KG1 (cell line): ENCODE measurements at places on chromosomes 4 and X.
A peak's percentile ranks its signal among the peaks of the same experiment; 100 is the strongest.

DNA sequence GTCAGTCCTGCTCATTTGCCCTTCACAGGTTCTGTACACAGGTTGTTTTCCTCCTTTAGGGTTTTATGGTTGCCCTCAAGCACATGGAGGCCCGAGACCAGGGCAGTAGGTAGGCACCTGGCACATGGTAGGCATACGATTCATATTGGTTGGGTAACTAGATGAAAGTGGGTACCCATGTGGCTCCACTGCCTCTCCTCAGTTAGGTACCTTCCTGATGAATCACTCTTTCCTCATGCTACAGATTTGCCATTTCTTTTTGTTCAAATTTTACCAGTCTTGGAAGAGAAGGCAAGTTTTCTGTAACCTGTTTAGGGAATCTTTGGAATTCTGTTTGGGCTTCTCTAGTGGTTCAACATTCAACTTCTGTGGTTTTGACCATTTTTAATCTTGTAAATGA, 121.3 kb downstream of the FHIP1A start:
- DNase-seq, result no peak

DNA sequence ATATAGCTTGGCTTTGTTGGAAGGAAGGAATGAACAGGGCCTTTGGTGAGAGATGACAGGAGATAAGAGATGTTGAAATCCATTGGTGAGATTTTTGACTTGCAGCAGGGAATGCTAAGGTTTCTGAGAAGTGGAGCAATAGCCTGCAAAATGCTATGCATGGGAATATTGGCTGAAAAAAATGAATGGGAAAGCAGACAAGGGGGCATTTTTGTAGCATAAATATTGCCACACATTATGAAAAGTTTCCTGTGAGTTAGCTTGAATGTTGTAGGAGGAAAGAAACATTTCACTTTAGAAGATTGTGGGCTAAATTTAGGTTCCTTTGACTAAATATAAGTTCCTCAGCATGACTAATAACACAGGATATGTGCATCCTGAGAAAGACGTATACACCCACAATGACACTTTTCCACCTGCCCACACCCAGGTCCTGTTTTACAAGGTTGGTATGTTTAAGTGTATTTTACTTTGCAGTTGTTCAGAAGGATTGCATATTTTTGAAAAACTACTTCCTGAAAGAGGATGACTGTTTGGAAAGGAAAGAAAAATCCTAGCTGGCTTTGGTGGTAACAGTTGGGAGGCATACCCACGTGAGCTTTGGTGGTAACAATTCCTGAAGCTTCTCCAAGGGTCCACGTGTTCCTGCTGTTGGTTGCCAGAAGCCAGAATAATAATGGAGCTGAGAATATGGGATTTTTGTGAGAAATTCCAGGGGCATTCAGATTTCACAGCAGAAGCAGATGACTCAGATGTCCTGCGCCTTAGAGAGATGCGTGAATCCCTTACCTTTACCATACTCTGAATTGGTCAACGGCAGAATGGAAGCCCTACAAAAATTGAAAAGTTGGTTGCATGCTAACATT, 28.5 kb downstream of the PHEX start:
- no peak for DNase-seq

DNA sequence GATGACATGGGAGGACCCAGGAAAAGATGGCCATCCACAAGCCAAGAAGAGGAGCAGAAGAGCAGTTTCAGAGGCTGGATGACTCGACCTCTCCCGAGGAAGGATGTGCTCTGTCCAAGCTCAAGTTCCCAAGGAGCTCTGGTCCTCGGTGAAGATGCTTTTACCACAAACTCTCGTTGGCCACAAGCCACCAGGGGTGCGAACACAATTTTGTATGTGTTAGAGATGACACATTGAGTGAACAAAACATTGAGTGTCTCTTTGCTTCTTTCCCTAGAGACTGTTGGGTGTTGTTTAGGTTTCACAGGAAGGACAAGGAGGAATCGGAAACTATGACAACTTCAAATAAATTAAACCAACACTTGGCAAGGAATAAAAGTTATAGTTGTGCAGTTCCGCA, 26.3 kb downstream of the FGFBP1 start:
- no peak for DNase-seq

DNA sequence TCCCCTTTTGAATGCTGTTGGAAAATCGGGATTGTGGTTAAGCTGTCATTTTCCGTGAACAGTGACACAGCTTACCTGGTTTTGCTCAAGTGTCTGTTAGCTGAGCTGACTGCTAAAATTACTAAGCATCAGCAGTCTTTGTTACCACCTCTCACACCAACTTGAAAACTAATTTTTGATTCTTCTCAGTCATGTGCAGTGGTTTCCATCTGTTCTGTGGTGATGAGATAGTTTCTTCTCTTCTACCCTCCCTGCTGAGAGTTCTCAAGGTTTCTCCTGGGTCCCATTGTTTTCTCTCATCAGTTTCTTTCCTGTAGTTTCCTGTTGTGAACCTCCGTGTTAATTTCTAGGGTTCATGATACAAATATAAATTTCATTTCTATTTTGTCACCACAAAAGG, 225.6 kb downstream of the ARHGAP10 start:
- no peak for DNase-seq

- no peak for DNase-seq
Measured at GRCh38 chr4:89287945-89288344, 19.7 kb downstream of the GPRIN3 start.

GRCh38 chr4:145680902-145681301, 956 bp downstream of the C4orf51 start:
- no peak for DNase-seq

DNA sequence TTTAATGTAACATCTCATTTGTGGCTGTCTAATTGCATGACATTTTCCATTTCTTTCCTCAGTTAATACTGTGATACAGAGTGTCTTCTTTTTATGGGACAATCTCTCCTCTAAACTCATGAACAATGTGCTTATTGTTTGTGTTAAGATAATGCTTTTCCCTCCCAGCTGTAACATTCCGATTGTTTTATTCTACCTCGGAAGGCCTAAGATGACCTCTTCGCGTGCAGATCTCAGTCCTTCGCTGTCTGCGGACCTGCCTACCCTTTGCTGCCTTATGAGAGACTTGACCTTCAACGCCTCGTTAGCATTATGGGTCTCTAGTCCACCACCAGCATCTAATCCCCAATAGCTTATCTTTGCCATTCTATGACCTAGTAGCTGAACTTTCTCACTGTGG, 29.8 kb upstream of the ZFP42 start:
- DNase-seq, result no peak

GRCh38 chrX:154751203-154751668, 359 bp upstream of the GAB3 start:
- peak; percentile 13 for DNase-seq

- no peak for DNase-seq
Measured at GRCh38 chr4:181046809-181047208, 1196.4 kb upstream of the TENM3 start.

DNA sequence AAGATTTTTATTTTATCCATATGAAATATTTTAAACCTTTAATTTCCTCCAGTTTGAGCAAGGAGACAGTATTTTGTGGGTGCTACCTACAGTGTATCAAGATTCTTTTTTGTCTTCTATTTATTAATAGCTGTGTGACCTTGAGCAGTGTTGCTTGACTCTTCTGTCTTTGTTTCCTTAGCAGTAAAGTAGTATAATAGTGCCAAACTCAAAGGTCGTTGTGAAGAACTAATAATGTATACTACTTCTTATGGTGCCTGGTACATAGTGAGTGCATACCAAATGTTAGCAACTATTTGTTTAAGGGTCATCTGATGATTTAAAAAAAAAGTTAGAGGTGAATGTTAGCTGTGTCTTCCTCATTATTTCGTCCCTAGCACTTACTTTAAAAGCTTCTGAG, 30.5 kb downstream of the SMARCAD1 start:
- no peak for DNase-seq

GRCh38 chr4:76905521-76905920, 7.6 kb upstream of the SOWAHB start:
- no peak for DNase-seq

DNA sequence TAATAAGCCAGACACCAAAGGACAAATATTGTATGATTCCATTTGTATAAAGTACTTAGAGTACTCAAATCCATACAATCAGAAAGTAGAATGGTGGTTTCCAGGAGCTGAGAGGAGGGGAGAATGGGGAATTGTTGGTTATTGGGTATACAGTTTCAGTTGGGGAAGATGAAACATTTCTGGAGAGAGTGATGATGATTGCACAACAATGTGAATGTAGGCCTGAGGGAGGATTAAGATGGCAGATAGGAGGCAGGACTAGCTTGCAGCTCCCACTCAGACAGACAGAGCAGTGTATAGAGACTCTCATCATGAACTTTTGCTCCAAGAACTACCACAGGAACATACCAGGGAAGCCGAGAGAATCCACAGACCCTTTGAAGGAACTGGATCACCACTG, 75.7 kb upstream of the PAK3 start:
- no peak for DNase-seq

DNA sequence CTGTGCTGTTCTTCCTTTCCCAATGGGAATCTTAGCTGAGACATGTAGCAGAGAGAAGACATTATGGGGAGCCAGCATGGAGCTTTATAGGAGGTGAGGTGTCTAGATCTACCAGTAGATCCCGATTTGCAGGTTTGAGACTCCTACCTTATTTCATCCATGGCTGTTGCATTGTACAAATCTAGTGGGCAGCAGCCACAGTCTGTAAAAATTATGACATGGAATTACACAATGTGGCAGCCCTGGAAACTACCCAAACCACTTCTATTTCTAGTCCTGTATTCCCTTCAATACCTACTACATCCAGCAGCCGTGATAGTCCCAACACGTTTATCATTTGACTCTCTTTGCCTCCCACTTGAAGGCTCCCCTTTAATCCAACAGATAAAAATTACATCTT, 8.1 kb downstream of the ATP7A start:
- DNase-seq, result no peak

GRCh38 chr4:48780865-48781214, 761 bp upstream of the FRYL start:
- peak; percentile 63 for DNase-seq

DNA sequence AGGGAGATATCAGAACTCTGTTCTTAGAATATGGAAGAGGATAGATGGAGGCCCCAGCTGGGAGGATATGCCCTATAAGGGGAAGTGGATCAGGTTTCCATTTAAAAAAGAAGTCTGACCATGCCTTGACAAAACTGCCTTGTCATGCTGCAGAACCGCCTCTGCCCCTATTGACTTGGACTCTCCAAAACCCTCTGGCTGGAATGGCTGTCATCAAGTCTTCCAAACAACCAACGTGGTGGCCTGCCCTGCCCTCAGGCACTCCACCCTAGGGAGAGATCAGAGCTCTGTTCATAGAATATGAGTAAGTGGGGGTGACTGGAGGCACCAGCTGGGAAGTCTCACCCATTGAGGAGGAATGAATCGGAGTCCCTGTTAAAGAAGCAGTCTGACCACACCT, 114.9 kb downstream of the VSIG4 start:
- DNase-seq, result no peak

DNA sequence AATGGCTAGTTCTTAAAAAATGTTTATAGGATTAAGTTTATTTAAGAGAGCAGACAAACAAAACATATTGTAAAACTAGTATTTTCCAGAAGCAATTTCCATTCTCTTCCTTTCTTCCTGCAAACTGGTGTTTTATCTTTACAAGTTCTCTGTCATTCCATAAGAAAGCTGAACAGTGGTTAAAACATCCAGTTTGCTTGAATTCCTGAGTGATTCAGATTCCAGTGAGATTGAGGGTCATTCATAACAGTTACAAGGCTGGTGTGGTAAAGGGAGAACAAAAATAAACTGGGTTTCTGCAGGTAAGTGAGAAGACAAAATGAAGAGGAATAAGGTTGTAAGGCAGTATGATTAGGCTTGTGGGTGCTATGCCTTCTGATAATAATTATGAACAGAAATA, 544.8 kb upstream of the DIPK2B start:
- no peak for DNase-seq
